ENCODE measurements at places on chromosomes 12 and 14.

DNA sequence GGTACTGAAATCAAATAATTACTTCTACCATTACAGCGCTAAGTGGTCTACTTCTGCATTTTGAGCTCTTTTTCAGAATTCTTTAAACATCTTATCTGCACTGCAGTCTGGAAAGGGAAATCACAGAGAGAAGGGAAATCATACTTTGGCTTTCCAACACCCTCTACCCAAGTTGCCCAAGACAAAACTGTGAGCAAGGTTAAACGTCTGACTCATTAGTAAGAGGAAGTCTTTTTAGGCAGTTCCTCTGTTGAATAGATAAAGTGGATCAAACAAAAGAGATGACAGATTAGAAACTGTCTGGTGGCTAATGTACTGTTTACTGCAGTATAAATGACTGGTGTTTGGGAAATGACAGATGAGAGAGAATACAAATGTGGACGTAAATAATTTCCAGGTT is 858.1 kb downstream of the NRXN3 start:
- no peak for DNase-seq

- no peak for DNase-seq
These were observed 29.6 kb downstream of the WBP11 start for GRCh38 chr12:14773685-14774073.

DNA sequence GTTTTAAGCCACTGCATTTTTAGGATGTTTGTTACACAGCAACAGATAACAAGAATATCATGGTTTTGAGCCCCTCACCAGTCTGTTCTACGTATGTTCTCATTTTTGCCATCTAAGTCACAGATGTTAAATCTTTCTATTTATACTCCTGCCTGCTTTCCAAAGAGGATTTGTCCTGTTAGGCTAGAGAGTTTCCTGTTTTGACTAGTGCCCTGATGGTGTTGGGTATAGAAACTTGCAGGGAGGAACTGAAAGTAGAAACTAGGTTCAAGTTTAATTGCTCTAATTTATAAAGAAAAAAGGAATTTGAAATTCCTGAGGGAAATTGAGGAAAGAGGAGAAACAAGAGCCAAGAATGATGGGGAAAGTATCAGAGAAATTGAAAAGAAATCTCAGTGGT is 74.4 kb upstream of the COCH start:
- DNase-seq, result no peak

- peak; percentile 33 for DNase-seq
These were observed 101.3 kb downstream of the LGMN start for GRCh38 chr14:92646952-92647796.

- peak; percentile 65 for DNase-seq
These were observed 155.5 kb downstream of the PRKCH start for GRCh38 chr14:61476754-61477410.

DNA sequence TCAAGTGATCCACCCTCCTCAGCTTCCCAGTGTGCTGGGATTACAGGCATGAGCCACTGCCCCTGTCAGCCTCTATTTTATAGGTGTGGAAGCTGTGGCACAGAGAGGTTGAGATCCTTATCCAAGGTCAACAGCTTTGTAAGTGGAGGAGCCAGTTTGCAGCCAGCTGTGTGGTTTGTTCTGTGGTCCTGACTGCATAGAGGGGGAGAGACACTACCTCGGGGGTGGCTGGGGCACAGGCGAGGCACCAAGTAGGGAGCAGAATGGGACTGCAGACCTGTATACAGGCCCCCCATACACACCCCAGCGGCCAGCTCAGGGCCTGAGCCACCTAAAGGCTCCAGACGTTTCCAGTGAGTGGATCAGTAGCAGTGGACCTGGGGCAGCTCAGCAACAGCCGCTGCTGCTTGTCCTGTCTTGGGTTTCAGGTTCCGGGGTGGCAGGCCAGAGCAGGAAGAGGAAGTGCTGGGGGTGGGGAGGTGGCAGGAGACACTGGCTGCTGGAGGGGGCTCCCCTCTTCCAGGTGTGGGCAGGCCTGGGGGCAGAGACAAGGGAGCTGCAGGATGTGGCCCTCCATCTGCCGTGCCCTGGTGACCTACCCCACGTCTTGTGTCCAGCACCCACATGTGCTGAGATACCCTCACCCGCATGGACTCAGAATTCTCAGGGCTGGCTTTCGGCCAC is 11.0 kb downstream of the ORAI1 start:
- no peak for DNase-seq

DNA sequence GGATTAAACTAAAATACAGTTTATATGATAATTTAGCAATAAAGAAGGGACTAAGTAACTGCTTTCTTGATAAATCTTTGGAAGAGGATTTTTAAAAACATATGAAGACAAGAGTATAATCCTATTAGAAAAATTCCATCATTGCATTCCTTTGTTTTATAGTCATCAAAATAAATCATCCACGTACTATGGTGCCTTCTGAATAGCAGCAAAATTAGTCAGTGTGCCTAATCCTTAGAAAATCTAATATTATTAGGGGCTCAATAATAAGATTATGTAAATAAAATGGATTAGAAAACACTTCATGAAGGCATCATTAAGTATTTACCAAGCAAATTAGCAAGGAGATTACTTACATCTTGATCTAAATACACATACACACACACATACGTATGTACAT is 102.1 kb downstream of the KCNH5 start:
- no peak for DNase-seq

- DNase-seq, result no peak
These were observed 17.3 kb downstream of the TMEM19 start for GRCh38 chr12:71703206-71703605.

DNA sequence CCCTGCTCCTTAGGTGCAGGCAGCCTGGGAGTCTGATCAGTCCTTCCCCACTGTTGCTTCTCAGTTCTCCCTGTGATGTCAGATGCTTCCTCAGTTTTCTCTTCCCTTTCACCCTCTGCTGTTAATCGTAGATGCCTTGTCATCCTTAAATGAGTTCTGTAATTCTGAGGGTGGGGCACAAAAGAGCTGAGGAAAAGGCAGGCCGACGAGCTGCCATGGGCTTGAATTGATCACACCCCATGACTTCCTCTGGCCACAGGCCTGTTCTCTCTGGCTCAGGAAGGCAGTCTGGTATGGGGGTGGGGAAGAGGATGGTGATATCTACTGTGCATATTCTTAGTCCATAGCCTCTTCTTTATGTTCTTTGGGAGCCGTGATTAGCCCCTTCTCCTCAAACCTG is 5.2 kb upstream of the AP1G2 start:
- DNase-seq, result no peak

DNA sequence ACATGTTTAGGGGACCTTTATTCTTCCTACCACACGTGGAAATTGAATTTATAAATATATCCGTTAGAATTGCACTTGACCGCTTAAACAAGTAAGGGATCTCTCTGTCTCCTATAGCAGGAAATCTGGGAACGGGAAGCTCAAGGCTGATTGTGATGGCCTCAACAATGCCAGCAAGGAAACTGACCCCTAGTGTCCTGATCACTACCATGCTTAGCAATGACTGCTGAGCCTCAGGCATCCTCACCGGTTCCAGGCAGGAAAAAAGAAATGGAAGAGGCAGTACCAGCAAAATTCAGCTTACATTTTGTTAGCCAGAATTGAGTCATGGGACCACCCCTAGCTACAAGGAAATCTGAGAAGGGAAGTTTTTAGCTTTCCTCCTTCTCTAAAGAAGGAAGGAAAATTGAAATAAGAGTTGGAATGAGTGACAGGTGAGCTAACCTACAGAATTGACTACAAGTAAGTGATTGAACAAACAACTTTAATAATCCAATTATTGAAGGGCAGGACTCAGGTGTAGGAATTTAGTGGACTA is 43.9 kb upstream of the AMN1 start:
- no peak for DNase-seq

DNA sequence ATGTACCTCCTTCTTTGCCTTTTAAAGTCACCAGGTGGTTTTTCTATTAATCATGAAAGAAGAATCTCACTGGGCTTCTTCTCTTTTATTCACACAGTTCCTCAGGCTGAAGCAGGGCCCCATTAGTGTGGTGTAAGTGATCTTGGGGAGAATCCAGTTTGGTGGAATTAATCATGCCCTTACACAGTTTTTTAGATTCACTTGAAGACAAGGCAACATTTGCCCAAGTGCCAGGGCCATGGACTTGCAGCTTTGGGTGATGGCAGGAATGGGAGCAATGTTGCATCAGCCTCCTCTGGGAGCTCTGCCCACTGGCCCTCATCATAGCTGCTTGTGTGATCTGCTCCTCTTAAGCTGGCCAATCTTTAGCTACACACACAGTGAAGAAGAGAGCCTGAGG is 33.8 kb downstream of the KCNK10 start:
- DNase-seq, result no peak

GRCh38 chr14:65791191-65791981 is 378.9 kb downstream of the FUT8 start:
- DNase-seq, result no peak

DNA sequence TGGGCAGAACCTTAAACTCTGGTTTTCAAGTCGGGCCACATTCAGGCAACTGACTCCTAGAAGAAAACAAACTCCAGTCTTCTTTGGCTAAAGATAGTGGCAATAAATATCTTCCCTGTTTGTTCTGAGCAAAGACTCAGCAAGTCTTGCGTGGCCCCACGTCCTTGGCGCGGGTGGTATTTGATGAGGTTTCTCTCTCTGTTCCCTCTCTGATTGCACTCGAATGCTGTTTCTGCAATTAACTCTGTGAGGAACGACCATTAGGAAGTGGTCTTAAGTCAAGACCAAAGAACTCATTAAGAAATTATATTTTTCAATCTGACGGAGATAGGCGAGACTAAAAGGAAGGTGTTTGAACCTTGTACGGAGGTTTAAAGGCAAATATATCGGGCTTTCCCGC is 177.6 kb downstream of the TMEM132C start:
- no peak for DNase-seq

GRCh38 chr12:80598004-80598606 is 109.3 kb upstream of the MYF6 start:
- peak; percentile 32 for DNase-seq

DNA sequence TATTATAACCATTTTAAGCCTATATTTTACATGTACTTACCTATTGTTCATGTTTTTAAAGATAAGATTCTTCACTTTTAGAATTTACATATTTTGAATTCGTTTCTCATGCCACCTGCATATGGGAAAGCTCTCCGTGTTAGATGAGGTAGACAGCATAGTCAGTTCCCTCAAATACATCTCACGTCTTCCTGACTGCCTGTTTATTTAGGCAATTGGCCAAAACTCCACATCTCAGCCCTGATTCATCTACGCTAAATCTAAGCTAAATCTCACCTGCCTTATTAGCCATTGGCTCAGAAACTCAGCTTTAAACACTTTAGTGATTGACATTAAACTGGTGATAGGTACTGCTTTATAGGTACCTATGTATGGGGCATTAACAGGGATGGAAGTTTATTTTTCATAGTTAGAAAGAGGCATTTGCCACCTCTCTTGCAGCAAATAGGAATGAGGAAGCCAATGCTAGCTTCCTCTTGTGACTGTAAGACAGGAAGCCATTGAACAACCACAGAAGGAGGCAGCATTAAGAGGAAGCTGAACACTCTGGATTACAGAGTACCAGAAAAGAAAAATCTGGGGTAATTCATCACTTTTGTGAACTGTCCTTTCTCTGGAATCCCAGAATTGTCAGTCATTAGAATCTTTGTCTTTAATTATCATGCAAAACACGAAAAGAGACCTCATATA is 111.9 kb downstream of the LRFN5 start:
- no peak for DNase-seq

- DNase-seq, result no peak
These were observed 256.6 kb downstream of the BTG1 start for GRCh38 chr12:91889059-91889458.

- no peak for DNase-seq
These were observed 19.4 kb upstream of the GNPTAB start for GRCh38 chr12:101850199-101850598.

DNA sequence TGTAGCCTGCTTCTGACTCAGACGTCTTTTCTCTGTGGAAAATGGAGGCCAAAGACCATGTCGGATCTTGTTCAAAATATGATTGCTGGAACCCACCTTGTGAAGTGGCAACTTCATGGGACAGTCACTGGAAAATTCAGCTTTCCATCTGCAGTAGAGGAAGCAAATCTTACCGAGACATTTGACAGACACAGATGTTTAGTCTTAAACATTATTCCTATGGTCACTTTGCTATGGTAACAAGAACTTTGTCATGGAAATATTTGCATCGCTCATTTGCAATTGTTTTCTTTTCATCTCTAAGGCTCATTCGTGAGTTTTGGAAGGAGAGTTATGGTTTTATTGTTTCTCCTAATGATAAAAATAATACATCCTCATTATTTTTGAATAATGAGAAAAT is 98.3 kb upstream of the HIF1A start:
- DNase-seq, result no peak

GRCh38 chr12:119989731-119990381 is 820 bp downstream of the BICDL1 start:
- DNase-seq, result no peak

GRCh38 chr12:108507971-108508642 is 7.0 kb upstream of the FICD start:
- DNase-seq, result no peak

DNA sequence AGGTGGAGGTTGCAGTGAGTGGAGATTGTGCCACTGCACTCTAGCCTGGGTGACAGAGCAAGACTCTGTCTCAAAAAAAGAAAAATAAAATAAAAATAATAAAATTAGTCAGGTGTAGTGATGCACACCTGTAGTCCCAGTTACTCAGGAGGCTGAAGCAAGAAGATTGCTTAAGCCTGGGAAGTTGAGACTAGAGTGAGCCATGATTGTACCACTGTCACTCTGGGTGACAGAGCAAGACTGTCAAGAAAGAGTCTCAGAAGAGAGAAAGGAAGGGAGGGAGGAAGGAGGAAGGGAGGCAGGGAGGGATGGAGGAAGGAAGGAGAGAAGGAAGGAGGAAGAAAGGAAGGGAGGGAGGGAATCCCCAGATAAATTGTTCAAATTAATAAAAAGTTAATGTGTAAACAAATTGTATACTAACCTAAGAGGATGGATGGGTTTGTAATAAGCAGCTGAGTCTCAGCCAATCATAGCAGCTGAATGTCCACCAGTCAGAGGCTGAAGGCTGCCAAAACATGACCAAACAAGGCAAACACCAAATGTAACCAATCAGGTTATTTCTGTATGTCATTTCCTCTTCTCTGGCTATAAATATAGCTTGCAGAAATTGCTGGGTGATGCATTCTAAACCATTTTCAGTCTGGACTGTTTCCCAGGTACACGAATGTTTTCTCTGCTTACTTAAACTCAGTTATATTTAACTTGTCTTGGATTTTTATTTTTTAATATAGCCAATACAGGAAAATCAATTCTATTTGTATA is 6.1 kb upstream of the CDCA4 start:
- no peak for DNase-seq

- no peak for DNase-seq
These were observed 50.7 kb upstream of the MAP1LC3B2 start for GRCh38 chr12:116508145-116509121.
